ENCODE measurements at places on chromosomes 13 and 19. TPM values are rescaled to one million over a fixed set of nuclear protein-coding genes. Genes with fewer than 3 reads are reported as not detected.

TTYH1 gene
- 65.2 TPM for total RNA-seq

HIF3A gene
- 3.3 TPM for total RNA-seq

SOX21 gene
- total RNA-seq: 2.4 TPM

LILRA2 gene
- under 0.01 TPM for total RNA-seq

MEIOSIN gene
- not detected for total RNA-seq

LTBP4 gene
- total RNA-seq: 25.3 TPM

CPB2 gene
- not detected for total RNA-seq

ZNF628 gene
- total RNA-seq: 0.41 TPM

GJB2 gene
- 5.3 TPM for total RNA-seq

KLC3 gene
- 0.41 TPM for total RNA-seq

SULT2B1 gene
- total RNA-seq: 0.82 TPM

MUC16 gene
- not detected for total RNA-seq

SYNGR4 gene
- not detected for total RNA-seq

CERS1 gene
- 21.2 TPM for total RNA-seq

PGLYRP1 gene
- total RNA-seq: not detected

CEACAM3 gene
- total RNA-seq: not detected

FPR1 gene
- 4.5 TPM for total RNA-seq

Data from frontal cortex (tissue), 4 donors.